Omental fat pad (tissue), 4 donors: ENCODE measurements at places on chromosomes 1 and 21.

DNA sequence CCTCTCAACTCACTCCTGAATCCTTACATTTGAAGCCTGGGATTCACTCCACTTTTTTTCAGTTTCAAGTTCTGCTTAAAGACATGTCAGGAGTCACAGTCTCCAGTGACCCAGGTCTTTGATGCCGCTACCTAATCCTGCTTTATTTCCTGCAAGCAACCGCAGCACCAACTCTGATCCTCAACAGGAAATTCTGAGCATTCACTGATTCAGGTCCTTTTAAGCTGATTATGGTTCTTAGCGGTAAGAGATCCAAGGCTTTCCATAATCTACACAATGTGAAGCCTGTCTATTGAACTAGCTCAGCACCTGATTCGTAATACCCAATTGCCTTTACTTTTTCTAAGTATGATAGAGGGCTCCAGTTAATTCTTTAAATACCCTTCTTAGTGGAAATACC, 43.7 kb upstream of the PIGC start:
- no peak for DNase-seq

DNA sequence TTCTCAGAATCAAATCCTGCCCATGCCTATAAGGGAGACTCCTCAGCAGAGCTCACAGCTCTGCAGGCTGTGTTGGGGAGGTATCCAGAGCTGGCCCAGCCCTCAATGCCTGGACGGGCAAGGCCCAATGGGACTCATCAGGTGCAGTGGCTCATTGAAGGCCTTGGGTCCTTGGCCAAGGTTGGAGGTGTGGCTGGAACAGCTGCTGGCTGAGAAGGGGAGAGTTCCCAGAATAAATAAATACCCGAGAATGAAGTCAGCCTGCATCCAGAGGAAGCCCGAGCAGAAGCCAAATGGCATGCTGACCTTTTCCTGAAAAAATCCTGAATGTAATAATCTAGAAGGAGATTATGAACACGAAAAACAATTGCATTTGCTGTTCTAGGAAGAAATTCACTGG, 25.2 kb upstream of the IKBKE start:
- DNase-seq, result no peak

DNA sequence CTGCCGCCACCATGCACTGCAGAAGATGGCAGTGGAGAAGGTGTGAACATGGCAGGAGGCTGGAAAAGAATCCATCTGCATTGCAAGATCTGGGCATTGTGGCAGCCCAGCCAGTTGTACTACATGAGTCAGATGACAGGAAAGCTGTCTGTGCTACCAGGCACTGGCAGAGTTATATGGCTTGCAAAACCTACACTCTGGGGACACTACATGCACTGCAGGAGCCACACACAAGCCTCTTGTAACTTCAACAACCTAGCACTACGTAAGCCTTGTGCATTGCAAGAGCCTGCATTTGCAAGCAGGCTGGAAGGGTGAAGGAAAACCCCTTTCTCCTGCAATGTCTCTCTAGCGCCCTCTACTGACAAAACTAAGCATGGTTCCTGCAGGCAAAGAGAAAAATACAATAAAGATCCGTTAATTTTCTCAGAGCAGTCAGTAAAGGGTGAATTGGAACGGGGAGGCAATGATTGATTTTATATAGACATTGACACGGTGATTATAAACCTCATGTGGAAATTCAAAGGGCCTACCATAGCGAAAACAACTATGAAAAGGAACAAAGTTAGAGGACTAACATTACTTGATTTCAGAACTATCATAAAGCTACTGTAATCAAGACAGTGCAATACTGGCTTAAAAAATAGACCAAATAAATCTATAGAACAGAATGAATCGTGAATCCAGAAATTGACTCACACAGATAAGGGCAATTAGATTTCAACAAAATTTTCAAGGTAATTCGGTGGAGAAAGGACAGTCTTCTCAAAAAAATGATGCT, 26.2 kb upstream of the DYNLT5 start:
- no peak for DNase-seq

- DNase-seq, result no peak
These were observed 33.9 kb downstream of the APP start for GRCh38 chr21:26136671-26137070.

- DNase-seq, result no peak
These were observed 215.9 kb downstream of the NEGR1 start for GRCh38 chr1:72066431-72066830.
